ENCODE measurements at places on chromosomes 16 and 17. TPM values are rescaled to one million over a fixed set of nuclear protein-coding genes. Genes with fewer than 3 reads are reported as not detected.

The RHBDL1 gene
- total RNA-seq: 2.3 TPM

The OGFOD3 gene
- 28.0 TPM for total RNA-seq

The CCL14 gene
- 8.8 TPM for total RNA-seq

The TLCD2 gene
- 1.8 TPM for total RNA-seq

The ST6GALNAC2 gene
- 4.3 TPM for total RNA-seq

The KRT37 gene
- not detected for total RNA-seq

The MAP2K6 gene
- 2.0 TPM for total RNA-seq

The CCDC200 gene
- not detected for total RNA-seq

DNA sequence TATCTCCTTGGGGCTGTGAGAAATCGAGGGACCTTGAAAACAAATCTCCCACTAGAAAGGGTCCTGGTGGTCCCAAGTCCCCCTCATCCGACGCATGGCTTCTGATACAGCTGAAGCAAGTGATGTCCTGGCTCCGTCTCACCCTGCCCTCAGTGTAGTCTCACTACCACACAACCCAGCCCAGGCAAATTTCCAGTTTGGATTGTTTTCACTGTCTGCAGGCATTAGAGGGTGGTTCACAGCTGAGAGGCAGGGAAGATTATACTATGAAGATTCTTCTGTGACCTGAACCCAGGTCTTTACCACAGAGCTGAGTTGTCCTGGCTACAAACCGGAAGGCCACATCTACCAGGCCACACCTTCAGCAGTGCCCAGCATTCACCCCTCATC is 17.7 kb downstream of the ZNHIT3 start:
- no peak for DNase-seq

GRCh38 chr16:23584186-23585076 is 11.7 kb downstream of the NDUFAB1 start:
- DNase-seq: no peak

DNA sequence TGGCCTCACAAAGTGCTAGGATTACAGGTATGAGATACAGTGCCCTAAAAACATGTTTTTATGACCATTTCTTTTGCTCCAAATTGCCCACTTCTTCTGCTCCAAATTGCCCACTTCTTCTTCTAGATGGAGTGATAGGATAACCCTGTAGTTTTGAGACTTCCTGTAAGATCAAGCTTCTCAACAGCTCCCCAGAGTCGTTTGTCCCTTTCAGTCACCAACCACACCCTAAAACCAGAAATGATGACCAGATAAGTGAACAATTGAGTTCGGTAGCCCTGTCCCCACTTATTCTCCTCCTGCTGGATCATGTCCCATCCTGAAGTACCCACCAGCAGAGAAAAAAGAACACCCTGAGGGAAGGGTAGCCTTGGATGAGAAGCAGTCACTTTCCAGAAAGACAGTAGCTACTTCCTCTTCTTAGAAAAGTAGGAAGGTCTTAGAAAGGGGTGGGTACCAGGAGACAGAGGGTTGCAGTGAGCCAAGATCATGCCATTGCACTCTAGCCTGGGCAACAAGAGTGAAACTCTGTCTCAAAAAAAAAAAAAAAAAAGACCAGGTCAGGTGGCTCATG is 2.5 kb downstream of the ODAD4 start:
- DNase-seq: no peak

GRCh38 chr17:45341533-45342158 is 24.8 kb upstream of the MAP3K14 start:
- peak; percentile 81 for DNase-seq

GRCh38 chr16:1308036-1308976 is 1.1 kb upstream of the UBE2I start:
- DNase-seq: no peak

- no peak for DNase-seq
These were observed 98.0 kb downstream of the CYTH1 start for GRCh38 chr17:78684026-78684425.

GRCh38 chr17:36131421-36131820 is 27.8 kb downstream of the CCL4 start:
- DNase-seq: no peak

DNA sequence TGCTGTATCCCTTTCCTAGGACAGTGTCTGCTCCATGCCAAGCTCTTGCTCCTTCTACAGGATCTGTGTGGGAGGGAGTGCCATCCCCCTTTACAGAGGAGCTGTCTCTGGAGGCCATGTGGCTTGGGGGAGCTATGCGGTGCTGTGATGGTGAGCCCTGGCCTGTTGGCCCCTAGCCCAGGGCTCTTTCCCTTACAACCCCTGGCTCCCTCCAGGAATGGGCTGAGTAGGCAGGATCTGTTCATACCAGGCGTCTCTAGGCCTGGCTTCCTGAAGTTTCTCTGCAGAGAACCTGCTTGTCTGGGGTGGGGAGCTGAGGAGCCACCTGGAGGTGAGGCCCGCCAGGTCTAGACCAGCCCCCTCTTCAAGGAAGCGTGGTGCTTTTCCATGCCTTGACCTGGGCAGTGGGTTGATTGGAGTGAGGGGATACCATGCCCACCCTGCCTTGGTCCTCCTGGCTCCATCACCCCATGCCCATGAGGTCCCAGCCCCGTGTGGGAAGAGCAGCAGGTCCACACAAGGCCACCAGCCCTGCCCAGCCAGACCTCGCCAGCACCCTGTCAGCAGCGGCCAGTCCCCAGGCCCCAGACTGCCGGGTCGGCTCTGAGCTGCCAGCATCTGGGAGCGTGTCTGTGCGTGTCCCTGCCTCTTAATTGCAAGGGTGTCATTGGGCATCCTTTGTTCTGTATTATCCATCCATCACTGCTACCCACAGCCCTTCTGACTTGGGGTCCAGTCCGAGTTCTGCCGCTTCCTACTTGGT is 14.7 kb downstream of the LLGL2 start:
- no peak for DNase-seq

DNA sequence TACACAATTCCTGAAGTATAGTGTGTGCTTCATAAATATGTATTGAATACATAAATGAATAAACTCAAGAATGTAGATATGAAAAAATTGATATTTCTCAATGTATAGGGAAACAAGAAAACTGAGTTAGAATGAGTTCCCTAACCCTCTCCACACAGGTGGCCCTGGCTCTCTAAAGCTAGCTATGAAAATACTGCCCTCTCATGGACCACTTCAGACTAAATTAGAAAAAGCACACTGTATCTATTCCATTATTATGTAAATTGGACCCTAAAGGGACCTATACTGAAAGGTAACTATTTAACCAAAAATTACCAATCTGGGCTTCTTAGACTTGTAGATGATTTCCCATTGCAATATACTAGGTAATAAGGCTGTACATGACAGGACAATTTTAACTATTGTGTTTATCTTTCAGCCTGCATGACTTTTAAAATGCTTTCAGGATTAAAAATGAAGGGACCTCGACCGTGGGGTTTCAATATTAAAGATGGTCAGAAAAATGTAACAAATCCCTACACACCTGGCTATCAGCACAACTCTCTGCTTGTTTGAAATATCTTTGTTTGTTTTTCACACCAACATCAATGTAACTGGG is 672.5 kb upstream of the KIF2B start:
- DNase-seq: no peak

- no peak for DNase-seq
These were observed 53.7 kb downstream of the MAP2K6 start for GRCh38 chr17:69468207-69468606.

DNA sequence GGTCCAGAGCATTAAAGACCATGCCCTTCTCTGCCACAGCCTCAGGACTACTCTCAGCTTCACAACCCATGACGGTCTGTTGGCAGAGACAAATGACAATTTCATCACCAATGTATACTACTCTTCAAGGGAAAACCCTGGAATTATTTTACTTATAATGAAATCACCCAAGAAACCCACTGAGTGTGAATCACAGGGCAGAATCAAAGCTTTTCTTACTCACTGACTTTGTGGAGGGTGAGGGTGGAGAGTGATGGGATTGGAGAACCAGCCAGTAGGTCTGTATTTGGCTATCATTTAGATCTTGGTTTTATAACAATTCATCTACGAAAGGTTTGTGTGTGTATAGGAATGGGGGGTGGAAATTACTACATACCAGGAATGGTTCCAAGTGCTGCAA is 442.6 kb downstream of the SHISA9 start:
- DNase-seq: no peak

DNA sequence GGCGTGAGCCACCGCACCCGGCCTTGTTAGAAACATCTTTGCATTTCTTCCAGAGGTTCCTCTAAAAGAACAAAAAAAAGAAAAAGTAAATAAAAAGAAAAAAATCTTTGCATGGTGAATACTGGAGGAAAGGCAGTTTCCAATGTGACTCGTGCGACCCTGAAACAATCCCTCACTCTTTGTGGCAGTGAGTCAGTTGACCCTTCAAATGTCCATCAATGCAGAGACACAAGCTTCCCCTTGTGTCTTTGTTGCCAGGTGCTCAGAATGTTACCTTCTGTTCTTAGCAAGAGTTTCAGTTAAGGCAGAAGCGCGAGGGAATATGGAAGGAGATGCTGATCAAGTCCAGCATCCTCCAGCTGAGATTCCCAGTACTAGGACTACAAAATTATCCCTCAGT is 16.4 kb downstream of the CACNG4 start:
- DNase-seq: no peak

GRCh38 chr16:143456-143855 is 5.0 kb upstream of the NPRL3 start:
- DNase-seq: no peak

DNA sequence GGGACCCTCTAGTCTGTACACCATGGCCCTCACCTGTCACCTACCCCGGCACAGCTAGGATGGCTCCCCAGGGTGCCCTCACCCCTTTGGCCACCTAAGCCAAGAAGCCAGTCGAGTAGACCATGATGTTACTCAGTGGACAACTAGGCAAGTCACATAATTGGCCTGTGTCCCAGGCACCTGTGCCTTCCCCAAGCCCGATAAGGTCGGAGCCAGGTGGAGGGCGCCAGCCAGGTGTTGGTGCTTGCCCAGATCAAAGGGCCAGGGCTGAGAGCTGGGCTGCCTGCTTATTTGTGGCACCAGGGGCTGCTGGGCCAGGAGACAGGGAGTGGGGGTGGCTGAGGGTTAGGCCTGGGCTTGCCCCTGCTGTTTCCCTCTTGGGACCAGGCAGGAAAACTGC is 16.8 kb downstream of the SPNS2 start:
- no peak for DNase-seq

- DNase-seq: no peak
These were observed 18.5 kb downstream of the TOP2A start for GRCh38 chr17:40399185-40399584.

GRCh38 chr17:34364751-34365150 is 1.7 kb upstream of the CCL1 start:
- no peak for DNase-seq

GRCh38 chr17:49993423-49994060 is 1.5 kb downstream of the DLX3 start:
- DNase-seq: no peak

- DNase-seq: no peak
These were observed 42.0 kb upstream of the ZNF469 start for GRCh38 chr16:88340755-88341150.

GRCh38 chr16:19344224-19344801 is 58.8 kb downstream of the CLEC19A start:
- DNase-seq: no peak

GRCh38 chr17:11813871-11814270 is 183.4 kb downstream of the ZNF18 start:
- no peak for DNase-seq

DNA sequence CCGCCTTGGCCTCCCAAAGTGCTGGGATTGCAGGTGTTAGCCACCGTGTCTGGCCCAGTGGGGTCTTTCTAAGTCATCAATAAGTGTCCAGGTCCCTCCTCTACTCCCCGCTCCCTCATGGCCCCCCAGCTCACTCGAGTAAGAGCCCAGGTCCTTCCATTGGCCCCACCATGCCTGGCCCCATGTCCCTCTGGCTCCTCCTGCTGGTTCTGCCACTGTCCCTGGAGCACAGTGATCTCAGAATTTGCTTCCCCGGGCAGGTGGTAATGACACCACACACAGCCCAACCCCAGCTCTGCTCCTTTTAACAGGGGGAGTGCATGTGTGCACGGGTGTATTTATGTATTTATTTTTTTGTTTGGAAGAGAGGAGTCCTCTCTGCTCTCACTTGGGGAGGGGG is 19.6 kb downstream of the MGAT5B start:
- no peak for DNase-seq

- DNase-seq: no peak
These were observed 101.0 kb upstream of the CNTNAP4 start for GRCh38 chr16:76176153-76176552.

DNA sequence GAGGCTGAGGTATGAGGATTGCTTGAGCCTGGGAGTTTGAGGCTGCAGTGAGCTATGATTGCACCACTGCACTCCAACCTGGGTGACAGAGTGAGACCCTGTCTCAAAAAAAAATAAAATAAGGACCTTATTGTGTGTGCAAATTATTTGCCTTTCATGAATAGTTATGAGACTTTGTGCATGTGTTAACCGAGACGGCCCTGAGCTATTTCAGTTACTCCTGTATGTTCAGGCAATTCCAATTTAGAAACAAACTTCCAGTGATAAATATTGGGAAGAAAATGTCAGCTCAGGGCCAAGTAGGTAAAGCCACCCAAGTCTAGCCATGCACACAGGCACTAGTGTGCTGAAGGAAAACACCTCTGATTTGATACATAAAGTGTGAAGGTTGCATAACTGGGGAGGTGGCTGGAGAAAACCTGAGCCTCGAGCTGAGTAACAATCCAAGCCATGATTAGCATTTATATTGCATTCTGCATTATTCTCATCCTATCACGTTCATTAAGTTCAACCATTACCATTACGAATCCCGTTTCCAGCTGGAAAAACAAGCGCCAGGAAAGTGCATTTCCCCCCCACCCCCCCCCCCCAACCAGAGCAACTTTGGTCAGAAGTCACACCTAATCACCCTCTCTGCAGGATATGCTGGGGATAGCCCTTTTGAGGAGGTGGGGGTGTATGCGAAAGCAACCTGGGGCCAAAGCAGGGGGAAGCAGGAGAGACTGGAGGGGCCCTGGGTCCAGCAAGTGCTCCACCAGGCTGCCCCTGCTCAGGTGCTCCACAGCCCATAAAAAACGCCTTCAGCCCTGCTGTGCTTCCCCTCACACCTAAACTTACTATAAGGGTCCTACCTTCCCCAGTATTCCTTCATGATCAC is 18.6 kb upstream of the ENDOV start:
- no peak for DNase-seq

GRCh38 chr16:10256784-10257641 is 74.8 kb upstream of the GRIN2A start:
- no peak for DNase-seq

GRCh38 chr16:55048745-55049144 is 118.1 kb downstream of the IRX5 start:
- no peak for DNase-seq

DNA sequence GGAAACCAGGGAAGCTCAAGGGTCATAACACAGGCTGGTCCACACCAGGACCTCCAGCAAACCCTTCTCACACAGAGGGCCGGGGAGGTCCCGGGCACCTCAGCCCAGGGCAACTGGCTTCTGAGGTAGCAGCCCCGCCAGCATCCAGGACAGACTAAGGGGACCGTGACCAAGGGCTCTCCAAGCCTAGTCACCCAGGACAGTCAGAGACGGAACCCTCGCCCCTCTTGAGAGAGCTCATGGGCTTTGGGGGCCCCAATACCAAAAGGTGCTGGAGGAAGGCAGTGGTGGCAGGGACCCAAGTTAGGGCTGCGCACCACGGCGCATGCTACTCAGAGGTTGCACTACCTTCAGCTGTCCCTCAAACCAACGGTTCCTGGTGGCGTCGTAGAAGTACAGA is 54.9 kb downstream of the KLHDC4 start:
- DNase-seq: no peak

- DNase-seq: no peak
These were observed 256.6 kb downstream of the CPPED1 start for GRCh38 chr16:12546918-12547607.

- no peak for DNase-seq
These were observed 22.2 kb upstream of the DNAH17 start for GRCh38 chr17:78599419-78599818.
